ENCODE measurements at places on chromosomes 16 and 17. TPM values are rescaled to one million over a fixed set of nuclear protein-coding genes. Genes with fewer than 3 reads are reported as not detected.

DNA sequence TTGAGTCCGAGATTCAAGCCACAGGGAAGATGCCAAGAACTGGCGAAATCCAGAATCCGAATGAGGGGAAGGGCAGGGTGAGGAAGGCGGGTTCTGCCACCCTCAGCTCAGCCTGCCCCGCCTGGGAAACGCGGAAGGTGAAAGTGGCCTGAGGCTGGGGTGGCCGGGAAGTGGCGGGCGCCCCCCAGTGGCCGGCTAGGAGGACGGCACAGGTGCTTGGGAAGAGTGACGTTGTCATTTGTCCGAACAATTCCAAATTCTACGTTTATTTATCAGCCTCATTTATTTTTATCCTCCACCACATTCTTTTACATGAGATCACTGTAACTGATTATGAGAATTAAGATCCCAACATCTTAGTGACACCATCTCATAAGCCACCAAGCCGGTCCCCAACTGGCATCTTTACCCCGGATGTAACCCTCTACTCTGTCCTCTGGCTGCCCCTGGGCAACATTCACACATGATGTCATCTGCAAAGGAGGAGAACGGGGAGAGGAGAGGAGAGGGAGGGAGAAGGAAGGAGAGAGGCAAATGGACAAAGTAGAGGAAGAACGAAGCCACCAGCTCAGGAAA lies 21.3 kb downstream of the SRCIN1 start:
- peak; percentile 53 for DNase-seq
- peaks cover 65% of the 10 kb centered on the region for H3K27me3 ChIP-seq
- H3K4me3 ChIP-seq, result no peak overlapping the region

- no peaks in the 10 kb centered on the region for H3K27me3 ChIP-seq
- DNase-seq, result no peak
- no peaks in the 10 kb centered on the region for H3K36me3 ChIP-seq
- H3K27ac ChIP-seq, result peak overlapping the region; percentile 79
- peak overlapping the region; percentile 64 for H3K4me3 ChIP-seq
- peaks cover 29% of the 10 kb centered on the region for H3K4me1 ChIP-seq
These were observed 880 bp downstream of the SARM1 start for GRCh38 chr17:28372203-28372944.

DNA sequence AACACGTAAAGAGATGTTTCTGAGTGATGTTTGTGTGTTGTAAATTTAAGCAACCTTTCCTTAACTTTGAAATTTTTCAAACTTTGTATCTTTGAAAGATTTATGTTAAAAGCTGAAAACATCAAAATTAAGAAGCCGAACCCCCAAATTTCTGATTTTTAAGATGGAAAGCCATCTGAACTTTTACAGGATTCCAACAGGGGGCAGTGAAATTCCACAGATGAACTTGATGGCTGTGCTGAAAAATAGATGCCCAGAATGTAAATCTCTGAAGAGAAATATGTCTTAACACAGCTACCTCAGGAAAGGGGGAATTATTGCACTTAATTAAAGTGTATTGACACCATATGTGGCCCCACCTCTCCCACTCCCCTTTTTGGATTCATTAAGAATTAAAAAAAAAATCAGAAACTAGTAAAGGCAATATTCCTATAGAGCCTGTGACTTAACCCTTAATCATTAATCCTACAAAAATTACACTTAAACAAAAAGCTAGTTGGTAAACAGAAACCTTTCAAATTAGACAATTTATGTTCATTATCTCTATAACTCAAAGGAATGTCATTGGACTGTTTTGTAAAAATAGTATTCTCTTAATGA lies 597.9 kb downstream of the KCNJ2 start:
- no peak overlapping the region for H3K4me3 ChIP-seq
- no peak for DNase-seq
- H3K27me3 ChIP-seq, result no peaks in the 10 kb centered on the region
- H3K36me3 ChIP-seq, result no peaks in the 10 kb centered on the region

DNA sequence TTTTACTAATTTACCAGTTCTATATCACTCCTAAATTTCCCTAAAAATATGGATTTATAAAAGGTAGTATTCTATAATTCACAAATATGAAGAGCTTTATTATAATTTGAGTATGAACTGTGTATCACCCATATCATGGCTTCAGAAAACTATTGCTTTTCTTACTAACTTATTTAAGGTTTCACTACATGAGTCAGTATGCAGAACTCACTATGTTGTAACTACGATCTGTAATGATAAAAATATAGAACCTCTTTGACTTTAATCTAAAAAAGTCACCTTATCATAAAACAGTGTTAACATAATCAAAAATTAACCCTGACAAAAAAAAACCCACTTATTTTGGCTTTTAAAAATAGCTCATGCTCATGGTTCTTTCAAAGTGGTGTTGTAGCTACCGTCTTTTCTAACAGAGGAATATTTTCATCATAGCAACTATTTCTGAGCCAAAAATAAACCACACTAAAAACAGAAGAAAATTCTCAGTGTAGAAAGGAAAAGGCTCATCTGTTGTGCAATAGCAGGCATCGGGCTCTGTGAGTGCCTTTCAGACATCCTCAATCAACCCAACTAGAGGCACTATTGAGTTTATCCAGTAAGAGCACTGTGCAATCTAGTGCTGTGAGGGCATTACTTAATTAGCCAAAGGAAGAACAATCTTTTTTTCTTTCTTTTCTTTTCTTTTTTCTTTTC lies 42.1 kb downstream of the ITGAM start:
- DNase-seq, result no peak
- H3K36me3 ChIP-seq, result no peaks in the 10 kb centered on the region
- H3K27me3 ChIP-seq, result no peaks in the 10 kb centered on the region
- H3K27ac ChIP-seq, result no peak overlapping the region

- no peaks in the 10 kb centered on the region for H3K27me3 ChIP-seq
- DNase-seq, result no peak
- peaks cover 1% of the 10 kb centered on the region for H3K4me1 ChIP-seq
- no peaks in the 10 kb centered on the region for H3K36me3 ChIP-seq
- no peak overlapping the region for H3K27ac ChIP-seq
- no peak overlapping the region for H3K4me3 ChIP-seq
These were observed 15.9 kb downstream of the PEMT start for GRCh38 chr17:17575360-17576251.

DNA sequence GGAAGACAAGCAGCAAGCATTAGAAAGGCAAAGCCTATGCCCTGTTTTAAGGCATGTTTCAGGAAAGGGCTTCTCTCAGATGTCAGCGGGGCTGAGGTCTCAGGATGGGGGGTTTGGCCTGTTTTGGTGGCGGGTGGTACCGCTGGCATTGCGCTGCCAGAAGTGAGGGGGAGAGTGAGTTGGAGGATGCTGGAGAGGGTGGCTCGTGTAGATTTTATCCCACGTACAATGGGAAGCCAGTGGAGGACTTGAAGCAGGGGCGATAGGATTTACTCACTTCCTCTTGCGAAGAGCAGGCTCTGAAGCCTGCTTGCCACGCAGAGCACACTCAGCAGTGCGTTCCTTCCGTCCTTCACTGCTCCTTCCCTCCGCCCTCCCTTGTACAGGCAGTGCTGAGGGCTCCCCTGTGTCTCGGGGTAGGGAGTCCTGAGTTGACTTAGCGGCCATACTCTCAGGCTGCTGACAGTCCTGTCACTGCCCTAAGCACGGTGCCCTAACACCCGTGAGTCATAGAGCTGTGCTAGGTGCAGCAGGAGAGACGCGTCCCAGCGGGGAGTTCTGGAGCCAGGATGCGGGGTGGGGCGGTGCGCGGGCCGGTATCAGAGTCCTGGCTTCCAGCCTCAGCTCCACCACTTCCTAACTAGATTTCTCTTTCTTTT lies 113.1 kb downstream of the SNX29 start:
- peaks cover 47% of the 10 kb centered on the region for H3K4me1 ChIP-seq
- no peaks in the 10 kb centered on the region for H3K27me3 ChIP-seq
- DNase-seq, result peak; percentile 42
- H3K4me3 ChIP-seq, result peak overlapping the region; percentile 24
- no peak overlapping the region for H3K27ac ChIP-seq

GRCh38 chr16:86868786-86869185 lies 290.4 kb downstream of the FOXL1 start:
- no peaks in the 10 kb centered on the region for H3K36me3 ChIP-seq
- no peak overlapping the region for H3K27ac ChIP-seq
- H3K4me1 ChIP-seq, result no peaks in the 10 kb centered on the region

DNA sequence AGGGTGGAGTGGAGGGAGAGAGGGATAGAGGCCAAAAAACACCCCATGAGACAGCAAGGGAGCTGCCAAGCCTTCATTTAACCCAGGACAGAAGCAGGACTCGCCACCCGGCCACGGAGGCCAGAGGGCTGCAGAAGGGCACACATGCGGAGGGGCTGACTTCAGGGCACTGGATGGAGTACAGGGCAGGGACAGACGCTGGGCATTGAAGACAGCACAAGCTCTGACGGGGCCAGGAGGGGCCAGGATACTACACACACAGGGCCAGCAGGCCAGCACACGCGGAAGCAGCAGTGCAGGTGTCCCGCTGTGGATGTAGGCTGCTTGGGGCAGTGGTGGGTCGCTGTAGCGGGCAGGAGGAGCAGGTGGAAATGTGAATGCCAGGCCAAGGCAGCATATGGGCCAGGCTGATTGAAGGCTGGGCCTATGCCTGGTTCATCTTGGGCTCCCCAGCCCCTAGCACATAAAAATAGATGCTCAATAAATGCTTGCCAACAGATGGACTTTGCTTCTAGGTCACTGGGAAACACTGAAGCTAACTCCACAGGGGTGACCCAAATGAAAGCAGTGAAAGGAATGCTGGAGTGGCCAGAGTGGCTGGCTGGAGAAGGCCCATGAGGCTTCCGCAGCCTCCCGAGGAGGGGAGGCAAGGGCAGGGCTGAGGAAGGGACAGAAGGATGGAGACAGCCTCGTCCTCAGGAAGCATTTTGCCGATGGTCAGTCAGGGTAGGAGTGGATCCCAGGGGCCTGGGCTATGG lies 61.6 kb downstream of the GNA13 start:
- no peaks in the 10 kb centered on the region for H3K27me3 ChIP-seq
- H3K4me3 ChIP-seq, result no peak overlapping the region
- H3K27ac ChIP-seq, result no peak overlapping the region

DNA sequence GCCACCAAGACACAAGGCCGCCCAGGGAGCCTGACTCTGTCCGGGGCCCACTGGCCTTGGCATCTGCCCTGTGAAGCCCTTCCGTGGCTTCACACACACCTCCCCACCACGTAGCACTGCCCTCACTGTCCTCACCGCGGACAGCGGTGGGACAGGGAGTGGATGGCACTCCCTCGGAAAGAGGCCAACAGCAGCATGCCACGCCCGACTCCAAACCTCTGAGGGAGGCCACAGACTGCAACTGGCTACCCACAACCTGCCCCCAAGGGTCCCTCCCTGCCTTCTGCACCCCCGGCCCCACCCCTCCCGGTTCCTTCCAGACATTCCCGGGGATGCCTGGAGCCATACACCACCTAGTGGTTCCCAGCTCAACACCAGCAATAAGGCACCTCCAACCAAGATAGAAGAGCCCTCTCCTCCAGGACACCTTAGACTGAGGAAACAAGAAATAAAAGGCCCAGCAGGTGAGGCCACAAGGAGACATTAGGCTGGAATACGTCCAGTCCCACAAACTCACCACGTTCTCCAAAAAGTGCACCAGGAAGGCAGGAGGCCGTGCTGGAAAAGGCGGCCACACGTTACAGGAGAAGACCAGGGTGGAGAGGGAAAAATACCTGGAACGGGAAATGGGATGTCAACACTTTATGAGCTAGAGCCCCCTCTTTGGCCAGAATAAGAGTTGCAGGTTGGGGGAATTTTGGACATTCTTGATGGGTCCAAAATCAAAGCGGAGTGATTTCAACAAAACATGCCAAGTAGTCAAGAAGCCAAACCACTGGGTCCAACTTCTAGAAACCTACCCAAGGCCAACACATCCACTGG lies 310.0 kb downstream of the SOX9 start:
- no peaks in the 10 kb centered on the region for H3K36me3 ChIP-seq
- H3K4me1 ChIP-seq, result no peaks in the 10 kb centered on the region
- no peak for DNase-seq
- H3K27me3 ChIP-seq, result no peaks in the 10 kb centered on the region
- H3K27ac ChIP-seq, result no peak overlapping the region

DNA sequence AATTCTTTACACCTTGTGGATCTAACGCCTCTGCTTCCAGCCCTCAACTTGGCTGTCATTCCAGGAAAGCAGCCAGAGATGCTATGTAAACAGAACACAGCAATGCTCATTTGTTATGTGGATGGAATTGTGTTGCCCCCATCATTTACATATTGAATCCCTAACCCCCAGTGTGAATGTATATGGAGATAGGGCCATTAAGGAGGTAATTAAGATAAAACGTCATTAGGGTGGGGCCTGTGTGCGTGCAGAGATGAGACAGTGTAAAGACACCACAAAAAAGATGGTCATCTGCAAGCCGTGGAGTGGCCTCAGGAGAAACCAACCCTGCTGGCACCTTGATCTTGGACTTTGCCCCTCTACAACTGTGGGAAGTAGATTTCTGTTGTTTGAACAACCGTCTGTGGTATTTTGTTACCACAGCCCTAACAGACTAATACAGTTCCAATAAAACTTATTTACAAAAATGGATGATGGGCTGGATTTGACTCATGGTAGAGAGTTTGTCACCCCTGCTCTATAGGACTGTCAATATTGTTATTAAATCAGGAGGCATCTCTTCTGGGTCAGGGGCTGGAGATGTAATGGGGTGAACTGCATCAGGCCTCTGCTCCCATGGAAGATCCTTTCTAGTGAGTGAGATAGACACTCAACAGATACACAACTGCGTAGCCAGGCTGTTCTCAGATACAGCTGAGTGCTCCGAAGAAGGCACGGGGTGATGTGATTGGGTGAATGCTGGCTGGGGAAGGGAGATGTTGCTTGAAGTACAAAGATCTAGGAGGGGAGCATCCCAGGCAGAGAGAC lies 339.0 kb downstream of the SNX29 start:
- no peak overlapping the region for H3K27ac ChIP-seq

- no peaks in the 10 kb centered on the region for H3K27me3 ChIP-seq
- peak overlapping the region; percentile 98 for H3K4me3 ChIP-seq
- peak overlapping the region; percentile 100 for H3K27ac ChIP-seq
- DNase-seq, result peak; percentile 68
- H3K36me3 ChIP-seq, result peaks cover 13% of the 10 kb centered on the region
- H3K4me1 ChIP-seq, result peaks cover 48% of the 10 kb centered on the region
These were observed 313 bp downstream of the UBTF start for GRCh38 chr17:44219108-44219615.

PDE6G gene
- not detected for total RNA-seq
